ENCODE measurements at places on chromosomes 6 and 20. TPM values are rescaled to one million over a fixed set of nuclear protein-coding genes. Genes with fewer than 3 reads are reported as not detected.

The PRRT1 gene
- total RNA-seq: 6.1 TPM

The RGL2 gene
- 83.5 TPM for total RNA-seq

The PDE10A gene
- total RNA-seq: 14.1 TPM

The PRPH2 gene
- total RNA-seq: 2.4 TPM

The HMGN3 gene
- 66.2 TPM for total RNA-seq

The SLCO4A1 gene
- 31.1 TPM for total RNA-seq

The CEP85L gene
- 50.4 TPM for total RNA-seq

The RUNX2 gene
- total RNA-seq: 18.0 TPM

The HLA-DQA2 gene
- total RNA-seq: 10.2 TPM

The KHDC1L gene
- total RNA-seq: not detected

Data from sciatic nerve (tissue), 2 donors.